ENCODE measurements at places on chromosomes 13 and 19.

DNA sequence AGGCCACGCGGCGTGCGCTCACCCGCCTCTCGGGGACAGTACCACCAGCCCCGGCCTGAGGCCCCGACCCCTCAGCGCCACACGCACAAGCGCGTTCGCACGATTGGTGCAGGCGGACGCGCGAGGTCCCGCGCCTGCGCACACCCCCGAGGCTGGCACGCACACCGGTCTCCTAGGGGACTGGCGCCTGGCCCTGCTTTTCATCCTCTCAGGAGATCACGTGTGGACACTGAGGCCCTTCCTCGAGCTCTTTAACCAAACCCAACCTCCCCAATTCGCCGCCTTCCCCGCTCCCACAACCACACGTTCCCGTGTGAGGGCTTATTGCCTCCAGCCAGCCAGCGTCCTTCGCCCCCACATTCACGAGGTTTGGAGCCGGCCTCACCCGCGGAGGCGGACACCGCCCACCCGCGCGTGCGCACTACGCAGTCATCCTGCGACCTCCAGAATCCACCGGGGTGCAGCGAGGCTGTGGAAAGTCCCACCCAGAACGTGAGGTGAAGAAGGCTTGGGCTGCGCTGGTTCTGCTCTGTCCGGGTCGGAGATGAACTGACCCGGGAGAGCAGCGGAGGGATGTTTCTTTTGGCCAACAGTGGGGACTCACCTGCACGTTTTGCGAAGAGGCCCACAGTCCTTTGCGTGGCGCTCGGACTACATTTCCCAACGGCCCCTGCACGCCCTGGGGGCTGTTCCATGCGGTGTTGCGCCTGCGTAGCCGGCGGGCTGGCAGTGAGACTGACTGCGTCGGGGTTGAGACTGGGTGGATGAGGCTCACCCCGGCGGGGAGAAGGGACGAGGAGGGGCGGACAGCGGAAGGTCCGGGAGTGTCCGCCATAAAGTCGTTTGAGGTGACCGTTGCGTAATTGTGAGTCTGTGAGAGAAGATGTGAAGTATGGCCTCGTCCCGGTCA, 539 bp upstream of the ZNF667 start:
- DNase-seq, result no peak

GRCh38 chr19:4260613-4261191, 13.8 kb downstream of the YJU2 start:
- no peak for DNase-seq

DNA sequence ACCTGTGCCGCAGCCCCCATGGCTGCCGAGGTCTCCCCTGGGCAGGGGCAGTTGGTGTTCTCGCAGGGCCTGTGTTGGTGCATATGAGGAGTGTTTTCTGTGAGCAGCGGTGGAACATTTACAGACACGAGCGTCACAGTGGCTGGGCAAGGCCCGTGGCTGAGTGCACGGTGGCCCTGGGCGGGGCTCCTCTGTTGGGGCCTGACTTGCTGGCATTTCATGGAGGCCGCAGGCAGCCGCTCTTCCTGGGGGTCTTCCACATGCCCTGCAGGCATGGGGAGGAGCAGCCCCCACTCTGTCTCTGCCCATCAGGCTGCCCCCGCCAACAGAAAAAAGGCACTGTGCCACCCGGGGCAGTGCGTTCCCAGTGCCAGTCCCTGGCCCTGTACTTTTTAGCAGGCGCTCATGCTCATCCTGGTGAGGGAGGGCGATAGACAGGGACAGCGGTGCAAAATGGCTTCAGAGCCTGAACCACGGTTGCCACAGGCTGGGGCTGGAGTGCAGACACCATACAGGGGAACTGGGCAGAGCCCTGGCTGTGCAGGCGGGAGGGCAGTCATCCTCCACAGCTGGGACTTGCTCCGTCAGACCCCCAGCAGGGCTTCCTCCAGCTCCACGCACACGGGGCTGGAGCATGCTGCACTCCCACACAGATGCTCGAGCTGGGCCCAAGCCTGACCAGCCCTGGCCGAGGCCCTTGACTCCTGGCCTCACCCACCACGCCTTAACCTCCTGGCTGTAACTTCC, 23.5 kb downstream of the TFDP1 start:
- DNase-seq, result no peak

GRCh38 chr13:26221399-26221720, 754 bp downstream of the RNF6 start:
- DNase-seq, result no peak

GRCh38 chr19:47716270-47716937, 3.2 kb downstream of the EHD2 start:
- DNase-seq, result no peak

Data from T-helper 9 cell (primary cell).